ENCODE measurements at places on chromosomes 7 and 10.

- no peak for DNase-seq
These were observed 85.4 kb downstream of the CDK14 start for GRCh38 chr7:90681336-90682022.

- DNase-seq, result no peak
These were observed 133.8 kb downstream of the TCERG1L start for GRCh38 chr10:131177431-131178327.

DNA sequence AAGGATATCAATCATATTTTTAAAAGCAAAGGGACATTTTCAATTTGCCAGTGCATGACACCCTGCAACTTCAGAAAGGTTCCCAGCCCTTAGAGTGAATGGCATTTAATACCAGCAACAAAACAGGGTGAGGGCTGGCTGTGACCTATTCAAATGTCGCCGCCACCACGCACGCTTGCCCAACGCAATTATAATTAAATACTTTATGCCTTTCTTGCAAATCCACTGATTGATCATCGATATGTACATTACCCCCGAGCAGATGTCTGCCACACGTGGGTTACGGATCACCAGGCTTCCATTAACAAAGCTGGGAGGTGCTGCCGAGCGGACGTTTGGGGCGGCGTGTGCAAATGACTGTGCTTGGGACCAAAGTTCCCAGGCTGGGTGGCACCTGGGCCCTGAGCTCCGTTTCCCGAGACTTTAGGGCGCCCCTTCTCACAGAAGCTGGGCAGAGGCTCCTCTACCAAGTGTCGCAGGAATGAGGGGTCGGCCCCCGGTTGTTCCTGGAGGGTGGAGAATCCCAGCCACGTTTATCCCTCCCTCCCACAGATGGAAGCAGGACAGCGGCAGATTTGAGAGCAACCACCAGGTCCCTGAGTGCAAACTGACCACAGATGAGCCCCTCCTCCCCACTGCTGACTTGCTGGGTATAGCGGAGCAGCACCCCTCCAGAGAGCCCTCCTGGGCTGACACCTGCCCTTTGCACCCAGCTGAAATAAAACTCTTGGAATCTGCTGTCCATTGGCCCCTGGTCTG, 3.9 kb downstream of the FOXL3 start:
- DNase-seq, result no peak

DNA sequence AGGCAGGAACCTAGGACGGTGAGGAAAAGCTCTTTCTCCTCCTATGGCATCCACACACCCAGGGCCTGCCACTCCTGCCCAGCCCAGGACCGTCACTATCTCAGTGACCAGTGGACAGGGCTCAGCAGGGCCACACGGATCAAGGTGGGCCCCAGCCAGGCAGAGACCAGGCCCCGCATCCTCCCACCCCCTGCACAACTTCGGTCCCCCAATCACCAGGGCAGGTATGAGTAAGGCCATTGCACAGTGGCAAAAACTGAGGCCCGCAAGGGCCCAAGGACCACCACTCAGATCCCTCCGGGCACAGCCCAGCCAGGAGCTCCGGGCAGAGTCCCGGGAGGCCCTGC, 30.3 kb downstream of the OAT start:
- DNase-seq, result no peak

DNA sequence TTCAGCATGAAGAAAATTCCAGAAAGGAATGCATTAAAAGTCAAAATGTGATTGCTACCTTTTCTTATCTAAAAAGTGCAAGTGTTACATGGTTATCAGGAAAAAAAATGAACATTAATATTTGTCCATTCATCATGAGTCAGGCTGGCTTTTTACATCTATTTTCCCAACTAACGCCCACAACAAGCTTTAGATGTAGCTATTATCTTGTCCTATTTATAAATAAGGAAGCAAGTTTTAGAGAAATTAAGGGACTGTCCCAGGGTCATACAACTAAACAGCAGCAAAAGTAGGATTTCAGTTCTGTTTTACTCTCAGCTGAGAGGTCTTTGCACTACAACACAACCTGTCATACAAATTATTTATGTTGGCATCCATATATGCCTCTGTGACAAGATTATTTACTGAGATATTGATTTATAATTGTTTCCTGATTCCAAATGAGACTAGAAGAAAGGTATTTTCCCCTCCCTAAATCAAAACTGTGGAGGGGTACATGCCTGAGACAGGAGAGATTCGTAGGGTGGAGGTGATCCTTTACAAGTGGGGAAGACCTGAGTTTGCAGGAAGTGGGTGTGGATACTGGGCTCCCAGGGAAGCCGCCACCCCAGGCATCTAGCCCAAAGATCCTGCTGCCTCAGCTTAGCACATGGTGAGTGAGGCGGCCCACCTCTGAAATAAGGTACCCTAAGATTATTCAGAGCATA, 57.2 kb upstream of the ARID5B start:
- DNase-seq, result no peak

- DNase-seq, result no peak
These were observed 18.7 kb downstream of the KIFBP start for GRCh38 chr10:69007260-69007659.

DNA sequence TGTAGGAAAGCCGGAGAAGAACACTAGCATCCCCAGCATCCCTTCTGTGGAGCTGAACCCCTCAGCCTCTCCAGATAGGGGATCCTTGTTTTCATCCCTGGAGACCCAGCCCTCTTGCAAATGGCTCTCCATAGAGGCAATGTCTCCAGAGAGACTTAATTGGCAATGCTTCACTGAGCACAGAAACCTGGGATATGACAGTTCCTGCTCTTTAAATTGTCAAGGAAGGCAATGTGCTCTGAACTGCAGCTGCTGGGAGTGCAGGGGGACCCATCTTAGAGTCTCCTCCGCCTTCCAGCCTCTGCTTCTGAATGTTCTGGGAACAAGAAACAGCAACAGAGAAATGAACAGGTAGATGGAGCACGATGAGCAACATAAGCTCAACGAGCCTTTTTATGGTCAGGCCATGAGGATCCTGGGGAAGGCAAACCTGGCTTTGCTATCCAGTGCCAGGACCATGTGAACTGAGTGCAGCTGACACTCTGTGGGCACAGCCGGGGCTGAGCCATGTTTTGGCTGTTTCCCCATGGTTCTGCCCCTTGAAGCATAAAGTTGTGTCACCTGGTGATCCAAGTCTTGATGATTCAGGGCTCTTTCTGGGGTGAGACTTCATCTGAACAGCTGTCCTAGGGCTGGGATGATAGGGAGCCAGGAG, 481.0 kb downstream of the PLXNA4 start:
- DNase-seq, result no peak

GRCh38 chr7:5255832-5256231, 26.9 kb upstream of the SLC29A4 start:
- no peak for DNase-seq

DNA sequence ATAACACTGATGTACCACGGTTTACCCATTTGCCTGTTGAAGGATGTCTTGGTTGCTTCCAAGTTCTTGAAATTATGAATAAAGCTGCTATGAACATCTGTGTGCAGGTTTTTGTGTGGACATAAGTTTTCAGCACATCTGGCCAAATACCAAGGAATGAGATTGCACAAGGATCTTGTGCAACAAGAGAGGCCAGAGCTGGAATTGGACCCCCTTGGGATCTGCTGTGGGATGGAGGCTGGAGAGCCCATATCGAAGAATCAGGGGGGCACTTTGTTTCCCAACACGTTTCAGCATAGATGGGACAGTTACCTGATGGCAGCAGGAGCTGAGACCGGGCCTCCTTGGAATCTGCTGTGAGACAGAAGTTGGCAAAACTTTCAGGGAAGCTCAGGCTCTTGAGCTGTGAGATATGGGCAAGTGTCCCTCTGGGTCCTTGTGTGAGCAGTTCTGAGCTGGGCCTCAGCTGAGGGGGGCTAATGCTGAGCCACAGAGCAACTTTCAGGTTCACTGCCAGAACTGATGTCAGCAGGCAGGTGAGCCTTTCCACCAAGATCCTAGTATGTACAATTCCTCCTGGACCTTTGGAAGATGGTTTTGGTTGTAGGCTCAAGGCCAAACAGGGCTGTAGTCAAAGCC, 115.2 kb upstream of the RAB18 start:
- DNase-seq, result no peak

- peak; percentile 12 for DNase-seq
These were observed 131.9 kb downstream of the CALCR start for GRCh38 chr7:93442478-93443224.

DNA sequence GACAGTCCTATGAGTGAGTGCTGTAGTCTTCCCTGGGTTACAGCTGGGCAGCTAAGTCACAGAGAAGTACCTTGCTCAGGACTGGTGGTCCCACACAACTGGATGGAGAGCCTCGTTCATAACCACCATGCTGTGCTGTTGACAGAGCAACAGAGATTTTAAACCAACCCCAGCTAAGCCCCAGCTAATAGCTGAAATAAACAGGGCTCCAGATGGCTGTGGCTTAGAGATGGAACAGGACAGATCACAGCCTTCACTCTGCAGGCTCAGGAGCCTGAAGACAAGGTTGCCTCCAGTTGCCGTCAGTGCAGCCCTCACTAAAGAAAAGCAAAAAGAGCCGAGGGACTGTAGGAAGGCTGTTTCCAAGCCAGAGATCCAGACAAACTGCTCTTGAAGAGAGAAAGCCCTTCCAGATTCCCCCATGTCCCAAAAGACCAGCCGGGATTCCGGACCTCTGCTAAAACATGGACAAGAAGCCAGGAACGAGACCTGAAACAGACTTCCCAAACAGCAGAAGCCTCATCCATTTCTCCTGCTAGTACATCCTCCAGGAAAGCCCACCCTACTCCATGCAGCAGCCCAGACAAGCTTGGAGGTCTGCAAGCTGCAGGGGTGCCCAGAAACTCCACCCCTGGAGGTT, 4.2 kb downstream of the HTRA1 start:
- no peak for DNase-seq

DNA sequence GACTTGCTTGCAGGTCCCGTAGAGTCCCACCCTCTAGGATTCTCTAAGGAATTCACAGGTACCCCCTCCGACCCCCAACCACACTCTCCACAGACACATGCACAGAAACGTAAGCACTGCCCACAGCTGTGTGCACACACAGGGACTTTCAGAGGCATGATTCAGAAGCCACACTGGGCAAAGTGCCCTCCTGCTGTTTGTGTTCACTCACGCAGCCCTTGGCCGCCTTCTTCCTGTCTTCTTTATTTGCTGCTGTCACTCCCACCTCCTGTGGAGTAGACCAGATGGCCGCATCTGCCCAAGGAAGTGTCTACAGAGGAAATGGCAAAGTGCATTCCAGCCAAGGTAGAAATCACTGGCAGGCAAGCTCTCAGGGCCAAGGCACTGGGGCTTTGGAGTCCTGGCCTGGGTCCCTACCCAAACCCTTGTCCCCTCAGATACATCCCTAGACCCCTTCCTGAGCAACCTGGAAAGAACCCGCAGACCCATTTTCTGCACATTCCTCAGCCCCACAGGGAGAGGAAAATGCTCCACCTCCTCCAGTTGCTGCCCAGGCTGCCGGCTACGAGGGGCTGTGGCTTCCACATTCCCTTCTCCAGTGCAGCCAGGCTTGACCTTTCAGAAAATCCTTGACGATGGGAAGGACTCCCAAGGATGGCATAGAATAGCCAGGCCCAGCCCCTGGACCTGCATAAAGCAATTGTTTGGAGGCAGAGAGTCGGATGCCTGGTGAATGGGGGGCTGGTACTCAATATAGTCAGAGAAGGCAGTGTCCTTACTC, 21.6 kb upstream of the GIMAP8 start:
- no peak for DNase-seq

- DNase-seq, result no peak
These were observed 35.5 kb downstream of the GOT1 start for GRCh38 chr10:99394761-99395386.

GRCh38 chr7:26868841-26869495, 4.6 kb upstream of the SKAP2 start:
- no peak for DNase-seq

GRCh38 chr7:37065779-37066271, 341.5 kb upstream of the AOAH start:
- DNase-seq, result no peak

DNA sequence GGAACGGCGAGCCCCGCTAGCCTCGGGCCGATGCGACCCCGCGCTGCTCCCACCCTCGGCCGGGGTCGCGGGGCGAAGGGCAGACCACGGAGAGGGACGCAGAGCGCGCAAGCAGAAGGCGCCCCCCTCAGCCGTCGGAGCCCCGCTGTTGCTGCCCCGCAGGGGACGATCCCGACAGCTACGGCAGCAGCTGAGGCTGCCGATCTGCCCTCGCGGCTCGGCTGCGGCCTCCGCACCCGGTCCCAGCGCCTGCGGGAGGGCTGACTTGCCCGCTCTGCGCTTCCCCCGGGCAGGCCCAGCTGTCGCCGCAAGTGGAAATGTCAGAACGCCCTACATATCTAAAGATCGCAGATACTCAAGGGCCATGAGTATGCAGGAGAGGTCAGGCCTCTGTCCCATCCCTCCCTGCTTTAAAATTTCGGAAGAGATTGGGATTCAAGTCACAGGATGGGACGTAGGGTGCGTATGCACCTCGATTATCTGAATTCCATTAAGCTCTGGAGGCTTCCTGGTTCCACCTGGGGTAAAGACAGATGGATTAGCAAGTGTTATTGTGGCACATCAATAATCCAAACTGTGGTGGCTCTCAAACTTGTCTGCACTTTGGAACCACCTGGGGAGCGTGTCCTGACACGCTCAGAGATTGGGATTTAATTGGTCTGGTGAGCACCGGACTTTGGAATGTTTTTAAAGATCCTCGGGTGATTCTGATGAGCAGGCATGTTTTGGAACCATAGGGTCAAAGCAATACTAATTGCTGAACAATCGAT, at the start of gene CRPPA:
CRPPA (minus strand) TSS at position 206 of the 770 bp plus-strand sequence. CDS start 216 bp downstream, outside the sequence.
- DNase-seq, result peak; percentile 3

- DNase-seq, result no peak
These were observed 155.7 kb upstream of the TNS3 start for GRCh38 chr7:47737601-47738000.

- no peak for DNase-seq
These were observed 36.3 kb downstream of the GPR22 start for GRCh38 chr7:107505997-107506673.

- DNase-seq, result no peak
These were observed 185.8 kb upstream of the PRSS1 start for GRCh38 chr7:142563470-142563869.

GRCh38 chr7:156222611-156223010, 410.3 kb upstream of the SHH start:
- DNase-seq, result no peak

- DNase-seq, result no peak
These were observed 105.6 kb downstream of the APBB1IP start for GRCh38 chr10:26543567-26544306.

DNA sequence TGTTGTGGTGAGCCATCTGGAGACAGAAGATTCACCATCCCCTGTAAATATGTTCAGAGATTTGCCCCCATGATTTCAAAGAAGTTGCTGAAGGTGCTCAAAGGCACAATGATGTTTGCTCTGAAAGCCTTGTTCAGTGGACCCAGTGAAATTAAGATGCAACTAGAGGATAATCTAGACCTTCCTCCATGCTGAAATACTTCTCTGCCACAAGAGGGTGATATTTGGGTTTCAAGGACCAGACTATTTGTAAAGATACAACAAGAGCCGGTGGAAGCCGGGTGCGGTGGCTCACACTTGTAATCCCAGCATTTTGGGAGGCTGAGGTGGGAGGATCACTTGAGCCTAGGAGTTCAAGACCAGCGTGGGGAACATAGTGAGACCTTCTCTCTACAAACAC, 13.5 kb upstream of the MSRB2 start:
- DNase-seq, result no peak
